ENCODE measurements at places on chromosomes 5 and 9. TPM values are rescaled to one million over a fixed set of nuclear protein-coding genes. Genes with fewer than 3 reads are reported as not detected.

AGXT2 gene
- total RNA-seq = not detected

FBXL7 gene
- 2.9 TPM for total RNA-seq

ABCA2 gene
- 22.6 TPM for total RNA-seq

ENG gene
- 27.8 TPM for total RNA-seq

SARDH gene
- total RNA-seq = 0.32 TPM

All from suprapubic skin (tissue), 4 donors.